ENCODE measurements at places on chromosomes 3 and 15.

DNA sequence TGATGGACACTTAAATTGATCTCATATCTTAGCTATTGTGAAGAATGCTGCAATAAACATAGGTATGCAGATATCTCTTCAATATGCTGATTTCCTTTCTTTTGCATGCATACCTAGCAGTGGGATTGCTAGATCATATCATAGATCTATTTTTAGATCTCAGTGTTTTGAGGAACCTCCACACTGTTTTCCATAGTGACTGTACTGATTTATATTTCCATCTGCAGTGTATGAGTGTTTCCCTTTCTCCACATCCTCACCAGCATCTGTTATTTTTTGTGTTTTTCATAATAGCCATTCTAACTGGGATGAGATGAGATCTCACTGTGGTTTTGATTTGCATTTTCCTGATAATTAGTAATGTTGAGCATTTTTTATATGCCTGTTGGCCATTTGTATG, 17.1 kb upstream of the RASA2 start:
- DNase-seq = no peak

DNA sequence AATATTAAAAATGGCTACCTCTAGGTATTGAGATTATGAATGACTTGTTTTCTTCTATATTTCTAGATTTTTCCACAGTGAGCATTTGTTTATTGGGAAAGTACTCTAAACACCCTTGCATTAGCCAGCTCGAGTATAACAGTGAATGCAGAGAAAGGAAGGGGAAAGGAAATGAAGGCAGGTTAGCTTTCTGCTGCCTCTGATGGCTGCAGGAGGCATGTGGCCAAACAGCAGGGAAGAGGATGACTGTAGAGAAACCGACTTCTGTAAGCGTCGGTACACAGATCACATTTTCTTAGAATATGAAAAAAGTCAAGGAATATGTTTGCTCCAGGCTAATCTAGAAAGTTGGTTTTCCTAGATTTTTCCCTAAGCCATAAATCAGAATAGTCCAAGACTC, 19.8 kb downstream of the GNB5 start:
- no peak for DNase-seq

- DNase-seq = no peak
These were observed 35.6 kb upstream of the RHCG start for GRCh38 chr15:89531796-89532537.

GRCh38 chr3:7461202-7461825, 600.4 kb downstream of the GRM7 start:
- no peak for DNase-seq
